ENCODE measurements at places on chromosomes 2 and 18.

- DNase-seq, result no peak
Measured at GRCh38 chr2:240574386-240575100, 6.3 kb downstream of the RNPEPL1 start.

DNA sequence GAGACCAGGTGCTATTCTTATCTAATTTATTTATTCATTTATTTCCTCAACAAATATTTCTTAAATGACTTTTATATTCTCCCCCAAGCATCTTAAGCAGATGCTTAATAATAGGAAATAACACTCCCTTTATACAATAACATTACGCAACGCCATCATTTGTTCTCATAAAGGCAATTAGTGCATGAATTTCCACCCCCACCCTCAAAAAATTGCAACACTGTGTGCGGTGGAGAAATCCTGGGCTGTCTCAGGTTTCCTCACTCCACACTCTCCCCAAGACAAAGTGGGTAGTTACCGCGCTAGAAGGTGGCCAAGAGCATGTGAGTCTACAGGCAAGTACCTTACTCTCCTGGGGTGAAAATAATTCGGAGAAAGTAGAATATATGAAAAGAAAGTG is 37.0 kb upstream of the CTDP1 start:
- DNase-seq, result no peak

GRCh38 chr2:43174368-43174916 is 52.0 kb downstream of the ZFP36L2 start:
- DNase-seq, result no peak

DNA sequence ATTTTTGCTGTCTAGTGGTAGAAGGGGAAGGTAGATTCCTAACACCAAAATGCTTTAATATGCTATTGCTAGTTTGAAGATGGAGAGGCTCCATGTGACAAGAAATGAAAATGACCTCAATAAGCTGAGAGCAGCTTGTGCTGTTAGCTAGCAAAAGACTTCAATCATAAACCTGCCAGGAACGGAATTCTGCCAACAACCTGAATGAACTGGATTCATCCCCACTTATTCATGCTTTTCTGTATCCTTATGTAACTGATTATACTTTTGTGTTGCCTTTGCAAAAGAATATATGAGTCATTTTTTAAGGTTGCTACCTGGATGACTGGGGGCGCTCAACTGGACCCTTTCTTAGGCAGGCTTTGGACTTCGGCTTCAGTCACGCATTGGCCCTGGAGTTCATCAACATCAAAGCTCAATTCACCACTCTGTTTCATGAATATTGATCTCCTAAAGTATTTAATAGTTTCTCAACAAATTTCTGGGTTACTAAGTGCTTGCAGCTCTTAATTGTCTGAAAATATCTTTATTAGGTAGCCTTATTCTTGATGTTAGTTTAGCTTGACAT is 97.5 kb upstream of the KCNJ3 start:
- DNase-seq, result no peak

GRCh38 chr18:75365837-75366236 is 61.7 kb downstream of the SMIM21 start:
- no peak for DNase-seq

GRCh38 chr2:20196053-20196656 is 28.8 kb downstream of the SDC1 start:
- DNase-seq, result no peak

DNA sequence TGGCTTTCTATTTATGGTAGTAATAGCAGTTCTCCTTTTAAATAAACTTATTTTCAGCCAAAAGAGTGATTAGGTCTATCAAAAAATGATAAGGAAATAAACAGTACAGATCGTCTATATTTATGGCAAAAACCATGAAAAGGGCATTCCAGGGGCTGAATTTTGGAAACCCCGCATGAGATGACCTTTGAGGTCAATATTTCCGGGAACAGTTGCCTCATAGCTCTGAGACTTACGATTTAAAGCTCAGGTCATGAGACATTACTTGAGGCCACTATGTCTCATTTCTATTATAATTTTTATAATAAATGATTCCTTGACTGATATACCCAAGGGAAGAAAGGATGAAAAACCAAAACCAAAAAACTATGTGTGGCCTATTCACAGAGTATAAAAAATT is 101.1 kb downstream of the LDLRAD4 start:
- DNase-seq, result no peak

DNA sequence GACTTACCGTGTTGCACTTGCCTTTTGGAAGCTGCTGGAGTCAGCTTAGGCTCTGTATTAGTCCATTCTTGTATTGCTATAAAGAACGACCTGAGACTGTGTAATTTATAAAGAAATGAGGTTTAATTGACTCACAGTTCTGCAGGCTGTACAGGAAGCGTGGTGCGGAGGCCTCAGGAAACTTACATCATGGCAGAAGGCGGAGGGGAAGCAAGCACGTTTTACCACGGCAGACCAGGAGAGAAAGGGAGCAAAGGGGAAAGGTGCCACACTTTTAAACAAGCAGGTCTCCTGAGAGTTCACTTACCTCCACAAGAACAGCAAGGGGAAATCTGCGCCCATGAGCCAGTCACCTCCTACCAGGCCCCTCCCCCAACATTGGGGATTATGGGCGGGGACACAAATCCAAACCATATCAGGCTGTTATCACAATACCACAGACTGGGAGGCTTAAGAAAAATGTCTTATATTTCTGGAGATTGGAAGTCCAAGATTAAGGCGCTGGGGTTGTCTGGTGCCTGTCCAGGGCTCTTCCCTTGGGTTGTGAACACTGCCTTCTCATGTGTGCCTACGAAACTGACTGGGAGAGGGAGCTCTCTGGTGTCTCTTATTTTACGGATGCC is 3.6 kb upstream of the D2HGDH start:
- no peak for DNase-seq

DNA sequence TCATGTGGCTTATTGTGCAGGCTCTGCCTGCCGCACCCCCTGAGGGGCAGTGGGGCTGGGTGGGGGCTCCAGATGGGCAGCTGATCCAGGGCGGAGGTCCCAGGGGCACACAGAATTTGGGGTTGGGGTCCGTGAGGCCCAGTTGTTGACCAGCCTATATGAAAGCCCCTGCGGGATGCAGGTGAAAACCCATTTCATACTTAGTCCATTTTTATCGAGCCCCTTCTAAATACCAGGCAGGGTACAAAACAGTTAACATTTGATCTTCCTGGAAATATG is 30.6 kb downstream of the MYO7B start:
- no peak for DNase-seq

DNA sequence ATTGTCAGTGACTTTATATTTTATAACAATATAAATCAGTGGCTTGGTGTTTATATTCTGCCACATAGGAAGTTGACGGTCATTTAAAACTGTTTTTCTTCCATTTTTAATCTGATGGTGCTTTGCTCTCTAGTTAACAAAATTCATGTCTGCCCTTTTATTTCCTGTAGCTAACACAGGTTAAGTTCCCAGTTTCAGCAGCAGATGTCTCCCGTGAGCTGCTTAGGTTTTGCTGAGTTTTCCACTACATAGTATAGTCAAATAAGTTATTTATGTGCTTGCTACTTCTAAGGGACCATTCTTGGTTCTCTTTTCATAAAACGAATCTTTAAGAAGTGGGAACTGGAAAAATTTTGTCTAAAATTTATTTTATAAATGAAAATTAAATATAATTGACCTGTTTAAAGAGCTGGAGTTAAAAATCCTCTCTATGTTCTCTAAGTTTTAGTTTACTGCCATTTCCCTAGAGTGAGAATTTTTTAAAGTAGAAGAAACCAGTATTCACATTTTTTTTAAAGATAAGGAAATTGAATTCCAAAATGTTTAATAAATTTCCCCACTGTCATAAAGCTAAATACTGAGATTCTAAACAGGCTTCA is 20.6 kb downstream of the HTR2B start:
- peak; percentile 61 for DNase-seq

- no peak for DNase-seq
Measured at GRCh38 chr2:129744141-129744540, 235.3 kb upstream of the RAB6C start.

GRCh38 chr18:49094136-49094535 is 143.4 kb upstream of the SMAD7 start:
- DNase-seq, result no peak

DNA sequence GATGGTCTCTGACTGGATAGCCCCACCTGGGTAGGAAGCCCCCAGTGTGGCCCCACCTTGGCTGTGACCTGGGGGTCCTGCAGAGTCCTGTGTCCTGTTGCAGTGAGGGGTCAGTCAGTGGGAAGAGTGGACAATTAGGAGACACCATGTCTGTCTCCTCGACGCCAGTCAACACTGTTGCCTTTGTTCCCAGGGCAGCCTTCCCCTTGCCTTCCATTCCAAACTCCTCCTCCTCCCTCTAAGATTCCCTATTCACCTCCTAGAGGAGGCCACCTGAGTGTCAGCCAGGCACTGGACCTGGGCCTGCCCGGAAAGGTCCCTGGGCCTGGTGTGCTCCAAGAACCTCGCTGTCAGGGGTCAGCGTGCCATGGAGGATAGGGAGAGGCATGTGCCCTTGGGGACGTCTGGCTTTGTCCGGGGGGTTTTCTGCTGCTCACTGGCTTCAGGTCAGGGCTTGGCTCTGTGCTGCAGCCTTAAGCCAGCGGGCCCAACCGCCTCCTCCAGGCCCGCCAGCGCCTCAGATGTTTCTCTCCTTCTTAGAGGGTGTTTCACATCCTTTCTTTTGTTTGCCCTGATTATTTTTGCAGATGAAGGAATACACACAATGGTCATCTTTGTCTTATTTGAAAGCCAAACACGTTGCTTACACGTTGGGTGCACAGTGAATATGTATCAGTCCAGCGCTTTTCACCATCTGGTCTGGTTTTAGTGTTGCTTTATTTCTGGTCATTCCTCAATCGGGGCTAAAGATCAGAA is 68.9 kb downstream of the HPCAL1 start:
- DNase-seq, result peak; percentile 36
